ENCODE measurements at places on chromosomes 5 and 9.
A peak's percentile ranks its signal among the peaks of the same experiment; 100 is the strongest.

DNA sequence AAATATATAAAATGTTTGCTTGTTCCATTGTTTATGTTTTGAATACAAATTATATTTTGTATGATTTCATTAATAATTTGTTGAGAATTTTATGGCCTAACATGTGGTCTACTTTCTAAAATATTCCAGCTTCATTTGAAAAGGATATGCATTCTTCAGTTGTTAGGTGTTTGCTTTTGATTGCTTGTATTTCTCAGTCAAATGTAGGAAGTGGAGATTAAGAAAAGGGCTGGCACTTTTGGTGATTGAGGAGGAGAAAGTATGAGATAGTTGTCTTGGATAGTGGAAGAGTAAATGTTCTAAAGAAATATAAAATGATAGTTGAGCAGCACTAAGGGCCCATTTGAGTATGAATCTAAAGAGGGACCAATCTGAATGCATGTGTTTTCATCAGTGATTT is 23.1 kb downstream of the JAK2 start:
- no peak for DNase-seq

GRCh38 chr5:143606043-143606752 is 202.7 kb upstream of the NR3C1 start:
- DNase-seq: no peak

- DNase-seq: no peak
These were observed 17.6 kb downstream of the SLCO6A1 start for GRCh38 chr5:102481054-102481715.

DNA sequence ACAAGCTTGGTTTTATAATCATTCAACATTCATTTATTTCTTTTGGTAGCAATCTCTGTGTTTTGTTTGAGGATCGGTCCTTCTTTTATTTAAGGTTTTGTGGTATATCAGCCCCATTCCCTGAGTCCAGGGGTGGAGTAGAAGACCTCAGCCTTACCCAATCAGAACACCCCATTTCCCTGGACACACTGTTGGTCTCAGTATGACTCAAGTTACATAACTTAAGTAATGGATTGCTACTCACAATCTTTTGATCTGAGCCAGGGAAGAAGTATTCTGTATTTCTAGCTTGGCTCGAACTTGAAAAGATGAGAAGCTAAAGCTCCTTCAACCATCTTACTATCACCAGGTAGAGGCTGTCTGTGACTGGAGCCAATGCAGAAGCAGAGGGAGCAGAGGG is 175.2 kb upstream of the HAPLN1 start:
- DNase-seq: no peak

GRCh38 chr5:144436007-144436406 is 265.3 kb downstream of the KCTD16 start:
- DNase-seq: no peak

DNA sequence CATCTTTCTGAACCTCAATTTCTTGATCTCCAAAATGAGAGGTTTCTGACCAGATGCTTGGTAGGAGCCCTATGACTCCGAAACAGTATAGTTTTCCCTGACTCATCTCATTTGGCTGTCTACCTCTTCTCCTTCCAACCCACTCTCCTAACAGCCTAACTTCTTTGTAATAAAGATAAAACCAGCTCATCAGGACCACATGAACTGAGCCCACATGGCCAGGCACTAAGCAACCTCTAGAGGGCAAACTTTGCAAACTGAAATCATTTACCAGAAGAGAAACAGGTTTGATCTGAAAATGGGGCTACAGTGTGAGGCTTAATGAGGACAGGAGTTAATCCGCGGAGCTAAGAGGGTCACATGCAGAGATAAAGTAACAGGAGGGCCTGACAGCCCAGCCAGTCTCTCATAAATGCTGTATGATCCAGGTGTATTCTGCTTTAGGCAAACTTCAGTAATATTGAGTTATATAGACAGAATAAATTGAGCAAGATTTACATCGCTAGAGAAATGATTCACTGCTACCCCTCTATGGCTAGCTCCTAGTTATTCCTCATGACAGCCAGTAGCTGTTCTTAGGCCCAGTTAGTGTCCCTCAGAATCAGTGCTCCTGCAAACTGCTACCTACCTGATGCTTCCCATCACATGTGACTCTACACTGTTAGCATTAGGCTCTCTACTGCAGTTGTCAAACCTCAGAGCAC is 64.6 kb downstream of the ABCA1 start:
- DNase-seq: peak; percentile 64

DNA sequence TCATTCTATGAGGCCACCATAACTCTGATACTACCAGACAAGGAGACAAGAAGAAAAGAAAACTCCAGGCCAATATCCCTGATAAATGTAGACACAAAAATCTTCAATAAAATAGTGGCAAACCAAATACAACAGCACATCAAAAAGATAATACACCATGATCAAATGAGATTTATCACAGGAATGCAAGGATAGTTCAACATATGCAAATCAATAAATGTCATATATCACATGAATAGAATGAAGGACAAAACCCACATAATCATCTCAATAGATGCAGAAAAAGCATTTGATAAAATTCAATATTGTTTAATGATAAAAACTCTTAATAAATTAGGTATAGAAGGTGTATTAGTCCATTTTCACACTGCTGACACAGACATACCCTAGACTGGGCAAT is 139.9 kb downstream of the ADAMTS6 start:
- no peak for DNase-seq

DNA sequence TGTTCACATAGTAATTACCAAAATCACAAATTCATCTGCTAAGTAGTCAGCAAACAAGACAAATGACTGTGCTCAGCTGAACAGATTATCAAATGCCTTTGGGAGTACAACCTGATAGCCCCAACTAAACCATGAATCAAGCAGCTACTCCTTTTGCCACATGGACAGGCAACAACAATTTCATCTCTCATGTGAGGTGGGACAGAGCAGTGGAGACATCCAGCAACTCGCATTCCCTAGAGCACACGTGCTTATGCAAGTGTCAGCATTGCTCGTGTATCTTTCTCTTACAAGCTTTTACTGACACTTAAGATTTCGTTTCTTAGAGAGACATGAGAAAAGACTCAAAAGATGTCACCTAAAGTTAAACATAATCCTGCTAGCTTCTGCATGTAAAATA is 42.7 kb upstream of the PPP2R2B start:
- no peak for DNase-seq

DNA sequence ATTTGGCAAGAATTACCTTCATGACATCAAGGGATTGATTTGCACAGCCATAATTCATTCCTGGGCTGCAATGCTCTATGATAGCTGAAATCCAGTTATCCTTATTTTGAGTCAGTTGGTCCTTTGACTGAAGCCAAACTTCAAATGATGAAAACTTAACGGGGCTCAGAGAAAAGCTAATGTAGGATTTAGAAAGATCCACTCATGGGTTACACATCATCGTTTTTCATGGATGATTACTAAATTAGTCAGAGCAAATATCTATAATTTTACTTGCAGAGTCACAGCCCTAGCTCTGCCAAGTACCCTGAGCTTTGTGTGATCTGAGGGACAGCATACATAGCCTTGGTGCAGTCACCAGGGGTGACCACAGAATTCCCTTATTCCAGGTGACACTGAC is 27.3 kb upstream of the MUSK start:
- no peak for DNase-seq

- no peak for DNase-seq
These were observed 44.4 kb downstream of the ACTBL2 start for GRCh38 chr5:57437976-57438805.

- no peak for DNase-seq
These were observed 21.7 kb upstream of the VLDLR start for GRCh38 chr9:2599896-2600295.

DNA sequence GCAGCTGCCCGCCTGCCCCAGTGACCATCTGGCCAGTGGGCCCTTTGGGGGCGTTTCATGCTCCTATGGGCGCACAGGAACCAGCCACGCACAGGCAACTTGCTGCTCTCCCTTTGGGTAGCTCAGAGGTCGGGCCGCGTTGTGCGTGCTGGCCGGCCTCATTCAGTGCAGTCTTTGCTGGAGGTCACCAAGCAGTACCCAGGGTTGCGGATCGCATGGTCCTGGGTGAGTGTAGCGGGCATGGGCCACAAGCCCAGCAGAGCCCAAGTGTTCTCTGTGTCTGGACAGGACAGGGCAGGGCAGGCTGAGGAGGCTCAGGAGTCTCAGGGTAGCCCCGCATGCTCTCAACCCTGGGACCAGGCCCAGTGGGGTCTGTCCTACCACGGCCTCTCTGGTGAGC is 9.9 kb upstream of the MRNIP start:
- peak; percentile 57 for DNase-seq

DNA sequence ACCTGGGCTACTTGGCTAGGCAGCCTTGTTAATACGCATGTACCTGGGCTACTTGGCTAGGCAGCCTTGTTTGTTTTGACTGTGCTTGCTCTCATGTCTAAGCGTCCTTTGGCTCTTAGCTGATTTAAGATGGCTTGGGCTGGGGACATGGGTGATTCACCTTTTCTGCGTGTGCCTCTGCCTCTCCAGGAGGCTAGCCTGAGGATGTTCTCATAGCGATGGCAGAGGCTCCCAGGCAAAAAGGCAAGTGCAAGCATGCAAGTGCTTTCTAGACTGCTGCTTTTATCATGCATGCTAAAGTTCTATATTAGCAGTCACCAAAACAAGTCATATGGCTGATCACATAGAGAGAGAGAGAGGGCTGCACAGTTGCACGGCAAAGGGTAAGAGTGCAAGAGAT is 300.5 kb downstream of the IRX1 start:
- no peak for DNase-seq

GRCh38 chr5:138455232-138455930 is 9.9 kb upstream of the EGR1 start:
- peak; percentile 72 for DNase-seq

- no peak for DNase-seq
These were observed 348.7 kb downstream of the SLIT3 start for GRCh38 chr5:168952196-168952595.

GRCh38 chr9:83006378-83006777 is 56.6 kb downstream of the RASEF start:
- DNase-seq: no peak

DNA sequence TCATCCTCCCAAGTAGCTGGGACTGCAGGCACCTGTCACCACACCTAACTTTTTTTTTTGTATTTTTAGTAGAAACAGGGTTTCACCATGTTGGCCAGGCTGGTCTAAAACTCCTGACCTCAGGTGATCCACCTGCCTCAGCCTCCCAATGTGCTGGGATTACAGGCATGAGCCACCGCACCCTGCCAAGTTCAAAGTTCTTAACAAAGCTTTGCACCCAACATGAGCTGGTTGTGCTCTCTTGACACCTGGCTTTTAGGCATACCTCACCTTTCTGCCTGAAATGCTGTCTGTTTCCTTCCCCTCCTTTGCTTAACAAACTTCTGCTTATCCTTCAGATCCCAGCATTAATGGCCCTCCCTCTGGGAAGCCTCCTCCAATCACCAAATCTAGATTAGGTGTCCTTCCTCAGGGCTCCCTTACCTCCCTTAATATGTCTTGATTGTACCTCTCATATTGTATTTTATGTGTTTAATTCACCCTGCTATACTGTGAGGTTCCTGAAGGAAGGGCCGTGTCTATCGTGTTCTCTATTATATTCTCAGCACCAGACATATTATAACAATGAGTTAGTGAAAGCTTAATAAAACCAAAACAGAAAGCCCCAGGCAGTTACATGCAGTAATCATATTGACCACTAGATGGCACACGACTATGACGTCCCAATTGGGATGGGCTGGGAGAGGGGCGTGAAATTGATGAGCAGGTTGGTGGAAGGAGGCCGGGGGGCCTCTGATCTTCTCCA is 62.9 kb upstream of the PPARGC1B start:
- no peak for DNase-seq

GRCh38 chr5:56838409-56839039 is 23.2 kb downstream of the MAP3K1 start:
- DNase-seq: no peak

DNA sequence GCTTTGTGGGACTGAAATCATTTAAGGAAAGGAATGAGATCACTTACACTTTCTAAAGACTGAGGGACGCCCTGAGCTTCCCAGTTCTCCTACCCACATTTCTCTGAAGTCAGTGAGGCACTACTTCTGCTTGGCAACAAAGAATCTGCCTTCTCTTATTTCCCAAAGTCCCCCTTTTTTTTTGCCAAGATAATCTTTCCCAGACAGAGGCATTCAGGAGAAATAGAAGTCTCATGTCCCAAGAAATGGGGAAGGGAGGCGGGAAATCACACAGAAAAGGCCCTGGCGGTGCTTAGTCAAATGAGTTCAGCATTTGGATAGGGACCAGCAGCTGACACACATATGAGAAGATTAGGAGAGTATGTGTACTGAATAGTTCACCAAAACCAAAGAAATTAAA is 159.7 kb downstream of the MUSK start:
- DNase-seq: peak; percentile 83

DNA sequence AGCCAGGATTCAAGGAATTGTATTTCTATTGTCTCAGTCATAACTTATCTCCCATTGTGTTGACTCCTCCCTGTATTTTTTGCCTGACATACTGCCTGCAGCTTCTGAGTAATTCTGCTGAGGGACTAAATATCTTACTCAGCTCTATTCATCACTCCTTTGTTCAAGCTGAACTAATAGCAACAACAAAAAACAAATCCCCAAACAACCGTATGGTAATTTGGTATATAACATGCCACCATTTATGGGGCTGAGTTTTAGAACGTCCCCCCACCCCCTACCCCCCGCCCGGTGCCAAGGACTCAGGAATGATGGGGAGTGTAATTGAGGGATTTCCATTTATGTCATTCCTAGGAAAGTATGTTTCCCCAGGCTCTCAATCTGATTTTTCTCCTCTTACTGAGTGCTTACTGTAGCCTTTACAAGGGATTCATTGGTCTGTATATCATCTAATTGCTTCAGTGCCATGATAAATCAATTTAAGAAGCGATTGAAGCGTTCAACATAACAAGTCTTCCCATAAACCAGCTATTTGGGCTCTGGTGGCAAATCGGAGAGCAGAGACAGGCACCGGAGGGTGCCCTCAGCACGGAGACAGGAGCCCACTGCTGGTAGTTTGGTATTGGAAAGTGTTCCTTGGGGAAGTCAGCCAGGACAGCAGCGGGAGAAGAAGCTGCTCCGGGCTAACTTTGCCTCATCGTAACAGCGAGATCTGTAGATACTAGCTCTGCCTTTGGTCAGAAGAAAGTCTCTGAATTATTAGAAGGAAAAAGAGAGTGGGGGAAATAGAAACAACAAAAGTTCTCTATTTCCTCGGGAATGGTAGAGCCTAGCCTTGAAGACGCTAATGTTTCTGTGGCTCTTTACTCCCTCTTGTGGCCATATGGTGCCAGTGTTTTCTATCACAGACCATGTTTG is 40.7 kb upstream of the HSD17B4 start:
- no peak for DNase-seq

GRCh38 chr9:126885131-126885641 is 24.7 kb downstream of the ZBTB34 start:
- no peak for DNase-seq

DNA sequence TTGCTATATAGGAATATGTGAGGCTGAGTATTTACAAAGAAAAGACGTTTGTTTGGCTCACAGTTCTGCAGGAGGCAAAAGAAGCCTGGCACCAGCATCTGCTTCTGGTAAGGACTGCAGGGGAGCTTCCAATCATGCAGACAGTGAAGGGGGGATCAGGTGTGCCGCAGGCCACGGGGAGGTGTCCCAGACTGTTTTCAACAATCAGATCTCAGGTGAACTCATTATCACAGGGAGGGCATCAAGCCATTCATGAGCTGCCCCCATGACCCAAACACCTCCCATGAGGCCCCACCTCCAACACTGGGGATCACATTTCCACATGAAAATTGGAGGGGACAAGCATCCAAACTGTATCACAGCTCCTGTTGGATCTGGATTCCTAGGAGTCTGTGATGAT is 30.4 kb upstream of the TRIM14 start:
- no peak for DNase-seq

- DNase-seq: no peak
These were observed 86.4 kb downstream of the HMHB1 start for GRCh38 chr5:143898381-143898780.

- no peak for DNase-seq
These were observed 22.1 kb upstream of the MATR3 start for GRCh38 chr5:139271201-139272027.
